GM12878 (cell line): ENCODE measurements at places on chromosomes 2 and 18. TPM values are rescaled to one million over a fixed set of nuclear protein-coding genes. Genes with fewer than 3 reads are reported as not detected.

Gene SP140
- polyA plus RNA-seq, result 85.5 and 87.5 TPM in 2 replicates

GRCh38 chr18:71045331-71046065, 756.7 kb downstream of the SOCS6 start:
- no peak for DNase-seq

Gene RPRM
- 0.11 TPM in 1 of 2 replicates, not detected in the other for polyA plus RNA-seq

DNA sequence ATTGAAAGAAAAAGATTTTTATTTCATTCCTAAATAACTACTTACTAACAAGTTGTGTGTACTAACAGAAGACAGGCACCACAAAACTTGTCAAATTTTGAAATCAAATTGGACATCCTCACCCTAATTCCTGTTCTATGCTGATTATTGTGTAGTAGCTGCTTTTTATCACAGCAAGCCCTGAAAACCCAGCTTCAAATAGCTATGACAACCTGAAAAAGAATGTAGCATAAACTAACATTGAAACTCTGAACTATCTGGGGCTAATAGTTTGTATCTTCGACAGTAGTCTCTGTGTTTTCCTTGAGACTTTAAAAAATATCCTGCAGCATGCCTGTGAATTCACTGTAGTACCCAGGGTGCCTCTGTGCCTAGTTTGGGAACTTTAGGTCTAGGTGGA, 122.6 kb downstream of the WDPCP start:
- DNase-seq, result no peak

DNA sequence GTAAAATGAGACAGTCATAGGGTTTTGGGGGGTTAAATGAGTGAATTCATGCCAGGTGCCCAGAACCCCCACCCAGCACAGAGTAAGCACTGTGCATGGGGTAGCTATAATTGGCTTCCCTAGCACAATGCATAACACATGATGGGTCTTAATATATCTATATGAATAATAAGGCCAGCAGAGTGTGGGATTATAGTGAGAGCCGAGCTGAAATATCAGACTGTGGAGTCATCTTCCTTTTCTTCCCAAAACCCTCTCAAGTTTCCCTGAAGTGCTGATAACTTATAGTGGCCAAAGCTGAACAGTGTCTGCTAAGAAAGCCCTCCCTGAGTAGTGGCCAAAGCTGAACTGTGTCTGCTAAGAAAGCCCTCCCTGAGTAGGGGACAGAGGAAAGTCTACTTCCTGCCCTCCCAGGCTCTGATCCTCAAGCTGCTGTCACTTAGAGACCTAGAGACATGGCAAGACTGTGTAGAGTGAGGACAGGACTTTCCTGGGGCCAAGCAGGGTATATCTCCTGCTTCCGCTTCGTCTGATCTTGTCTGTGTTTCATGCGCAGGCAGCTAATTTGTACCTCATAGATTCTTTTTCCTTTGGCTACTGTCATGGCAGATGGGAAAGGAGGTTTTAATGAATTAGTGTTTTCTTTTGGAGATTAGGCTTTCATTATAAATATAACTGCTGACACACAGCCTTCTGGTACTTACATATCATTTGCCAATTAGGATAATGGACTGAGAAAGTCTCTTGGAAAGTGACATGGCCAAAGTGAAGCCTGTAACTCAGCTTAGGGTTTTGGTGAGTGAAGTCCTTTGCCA, 94.9 kb downstream of the FHOD3 start:
- DNase-seq, result no peak

Gene NEU4
- 0.23 TPM in 1 of 2 replicates, not detected in the other for polyA plus RNA-seq

DNA sequence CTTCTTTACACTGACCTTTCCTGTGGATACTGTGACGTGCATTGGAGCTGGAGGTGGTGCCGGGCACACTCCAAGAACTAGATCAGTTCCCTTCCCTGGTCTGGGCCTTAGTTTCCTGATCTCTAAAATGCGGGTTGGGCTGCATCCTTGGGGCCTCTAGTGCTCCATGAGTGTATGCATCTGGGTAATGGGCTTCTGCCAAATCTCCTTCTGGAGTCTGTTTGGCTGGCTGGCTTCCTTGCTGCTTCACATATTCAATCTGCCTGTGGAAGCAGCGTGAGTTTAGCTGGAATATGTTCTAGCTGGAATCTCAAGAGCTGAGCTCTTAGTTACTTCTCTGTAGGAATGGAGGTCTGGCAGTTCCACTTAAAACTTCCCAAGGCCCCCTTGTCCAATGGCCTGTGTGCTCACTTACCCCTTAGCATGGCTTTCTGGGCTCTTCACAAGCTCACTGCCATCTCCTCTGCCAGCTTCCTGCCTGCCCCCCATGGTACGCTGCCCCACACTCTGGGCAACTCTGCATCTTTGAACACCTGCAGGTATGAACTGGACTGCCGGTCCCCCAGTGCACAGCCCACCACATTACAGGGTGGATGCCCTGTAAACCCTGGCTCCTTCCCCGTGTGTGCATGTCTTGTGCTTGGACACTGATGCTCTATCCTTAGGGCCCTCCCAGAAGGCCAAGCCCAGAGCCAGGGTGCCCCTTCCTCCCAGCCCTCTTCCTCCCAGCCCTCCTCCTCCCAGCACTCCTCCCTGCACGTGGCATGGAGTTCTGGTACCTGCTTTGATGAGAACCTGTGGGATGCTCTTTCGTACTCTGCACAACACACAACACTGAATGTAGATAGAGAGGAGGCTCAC, 103.6 kb upstream of the SMAD2 start:
- DNase-seq, result no peak
